ENCODE measurements at places on chromosomes 16 and 17. TPM values are rescaled to one million over a fixed set of nuclear protein-coding genes. Genes with fewer than 3 reads are reported as not detected.
A peak's percentile ranks its signal among the peaks of the same experiment; 100 is the strongest.

GRCh38 chr17:10198509-10199249 lies at the start of gene GAS7:
GAS7 (minus strand) TSS chr17:10198606.
- peak; percentile 73 for DNase-seq

GRCh38 chr17:1294157-1294717 lies 14.8 kb downstream of the TRARG1 start:
- DNase-seq, result no peak

DNA sequence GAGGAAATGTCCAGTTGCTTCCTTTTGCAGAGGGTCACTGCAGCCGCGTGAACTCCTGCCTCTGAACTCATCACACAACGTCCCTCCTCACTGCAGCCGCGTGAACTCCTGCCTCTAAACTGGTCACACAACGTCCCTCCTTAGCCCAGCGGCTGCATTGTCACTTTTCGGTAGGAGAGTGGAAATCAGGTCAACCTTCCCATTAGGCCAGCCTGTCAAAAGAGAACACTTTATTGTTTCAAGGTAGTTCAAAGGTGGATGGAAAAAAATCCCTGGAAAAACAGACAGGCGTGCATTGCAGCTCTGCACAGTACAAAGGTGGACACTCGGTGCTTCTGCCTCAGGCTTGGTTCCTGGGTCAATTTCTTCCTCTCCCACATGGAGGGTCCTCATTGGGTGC lies 280.2 kb downstream of the FOXL1 start:
- DNase-seq, result no peak

CCL17 gene
- polyA plus RNA-seq, result not detected

CDH15 gene
- 2.7 TPM for polyA plus RNA-seq

Measured in left kidney (tissue), 8 donors.